ENCODE measurements at places on chromosomes 12 and 14.
A peak's percentile ranks its signal among the peaks of the same experiment; 100 is the strongest.

- DNase-seq, result no peak
- no peaks in the 10 kb centered on the region for H3K4me1 ChIP-seq
- H3K4me3 ChIP-seq, result no peak overlapping the region
- no peaks in the 10 kb centered on the region for H3K27me3 ChIP-seq
- H3K27ac ChIP-seq, result no peak overlapping the region
Observed at GRCh38 chr12:23399402-23399933, 550.0 kb downstream of the SOX5 start.

DNA sequence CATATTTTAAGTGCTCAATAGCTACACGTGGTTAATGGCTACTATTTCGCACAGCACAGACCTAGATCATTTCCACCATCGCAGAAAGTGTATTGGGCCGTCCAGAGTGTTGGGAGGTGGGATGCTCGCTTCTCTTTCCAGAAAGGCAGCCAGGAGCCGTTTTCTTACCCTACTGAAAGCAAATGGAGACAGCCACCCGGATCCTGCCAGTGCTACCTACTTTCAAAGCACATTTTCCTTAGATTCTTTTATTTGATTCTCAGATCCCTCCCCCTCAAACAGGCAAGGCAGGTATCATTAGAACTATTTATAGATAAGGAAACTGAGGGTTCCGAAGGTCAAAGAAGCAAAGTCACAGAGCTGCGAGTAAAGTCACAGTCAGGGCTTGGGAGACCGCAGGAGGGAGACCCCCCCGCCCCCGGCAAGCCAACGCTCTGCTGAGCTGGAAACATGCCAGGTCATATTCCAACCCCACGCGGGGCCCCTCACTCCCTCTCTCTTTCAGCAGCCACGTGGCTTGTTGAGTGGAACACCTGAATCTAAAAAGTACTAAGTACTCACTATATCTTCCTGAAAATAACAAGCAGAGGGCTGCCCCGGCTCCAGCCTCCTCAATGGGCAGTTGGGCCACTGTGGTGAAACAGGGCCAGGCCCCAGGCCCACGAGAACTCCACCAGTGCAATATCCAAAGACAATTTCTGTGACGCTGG is 36.2 kb downstream of the PRIMA1 start:
- H3K4me3 ChIP-seq, result no peak overlapping the region
- no peak for DNase-seq
- no peaks in the 10 kb centered on the region for H3K27me3 ChIP-seq
- no peaks in the 10 kb centered on the region for H3K36me3 ChIP-seq

GRCh38 chr14:81819344-81819743 is 285.7 kb upstream of the SEL1L start:
- no peak overlapping the region for H3K27ac ChIP-seq
- DNase-seq, result no peak
- no peaks in the 10 kb centered on the region for H3K36me3 ChIP-seq
- no peak overlapping the region for H3K4me3 ChIP-seq

DNA sequence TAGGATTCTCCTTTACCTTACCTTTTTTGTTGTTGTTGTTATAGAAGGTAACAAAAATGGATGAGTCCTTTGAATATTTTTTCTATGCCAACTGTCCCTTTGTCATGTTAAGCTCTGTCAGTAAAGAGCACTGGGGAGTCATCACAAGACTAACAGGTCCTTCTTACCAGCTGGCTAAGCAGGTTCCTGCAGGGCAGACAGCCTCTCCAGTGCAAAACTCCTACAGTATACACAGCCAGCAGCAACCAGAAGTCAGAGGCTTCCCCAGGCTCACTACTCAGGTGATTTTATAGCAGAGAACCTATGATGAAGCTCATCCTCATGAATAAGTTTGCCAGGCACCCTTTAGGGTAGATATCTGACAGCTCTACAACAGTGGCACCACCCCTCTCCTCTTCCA is 271.1 kb downstream of the RERGL start:
- H3K4me3 ChIP-seq, result no peak overlapping the region
- no peaks in the 10 kb centered on the region for H3K36me3 ChIP-seq
- H3K27ac ChIP-seq, result no peak overlapping the region
- DNase-seq, result no peak
- H3K27me3 ChIP-seq, result no peaks in the 10 kb centered on the region

GRCh38 chr14:34983148-34983760 is 462 bp downstream of the SRP54 start:
- no peak for DNase-seq
- H3K4me1 ChIP-seq, result peaks cover 45% of the 10 kb centered on the region
- H3K27ac ChIP-seq, result peak overlapping the region; percentile 96
- H3K36me3 ChIP-seq, result no peaks in the 10 kb centered on the region
